ENCODE measurements at places on chromosomes 2 and 18.

GRCh38 chr18:47248604-47249313 lies 2.7 kb downstream of the SKOR2 start:
- DNase-seq, result no peak

- DNase-seq, result no peak
These were observed 791.3 kb upstream of the CHAC2 start for GRCh38 chr2:52976143-52976949.

GRCh38 chr2:108460345-108461037 lies 11.5 kb downstream of the GCC2 start:
- no peak for DNase-seq

- no peak for DNase-seq
These were observed 23.8 kb downstream of the GNLY start for GRCh38 chr2:85718009-85718391.

- DNase-seq, result no peak
These were observed 94.1 kb downstream of the ANKRD44 start for GRCh38 chr2:197216361-197216979.

- DNase-seq, result no peak
These were observed 55.9 kb upstream of the APCDD1 start for GRCh38 chr18:10398571-10398970.

- DNase-seq, result no peak
These were observed 14.8 kb upstream of the STEAP3 start for GRCh38 chr2:119208791-119209203.

DNA sequence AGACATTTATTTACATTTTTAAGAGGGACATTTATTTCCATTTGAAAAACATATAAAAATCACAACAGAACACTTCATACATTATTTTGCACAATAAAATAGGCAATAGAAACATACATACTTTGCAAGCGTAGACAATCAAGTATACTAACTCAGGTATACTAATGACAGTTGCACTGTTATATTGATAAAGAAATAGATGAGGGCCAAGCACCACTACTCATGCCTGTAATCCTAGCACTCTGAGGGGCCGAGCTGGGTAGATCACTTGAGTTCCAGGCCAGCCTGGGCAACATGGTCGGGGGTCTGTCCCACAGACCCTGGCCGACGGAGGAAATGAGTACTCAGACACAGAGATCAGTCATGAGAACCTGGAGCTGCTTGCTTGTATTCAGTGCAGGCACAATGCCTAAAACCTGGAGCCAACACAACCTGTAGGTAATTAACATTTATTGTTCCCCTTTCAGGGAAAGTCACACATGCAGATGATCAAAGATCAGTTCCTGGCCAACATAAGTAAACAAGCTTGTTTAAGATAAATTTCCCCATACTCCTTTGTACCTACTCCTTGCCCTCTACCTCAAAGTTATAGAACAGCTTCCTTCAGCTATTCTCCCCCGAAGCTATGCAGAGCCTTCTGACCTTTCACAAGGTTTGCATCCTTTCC lies 1960.2 kb downstream of the SUCLG1 start:
- DNase-seq, result no peak

GRCh38 chr2:152571048-152571766 lies 146.1 kb downstream of the PRPF40A start:
- no peak for DNase-seq

- DNase-seq, result no peak
These were observed 81.9 kb downstream of the TMEM131 start for GRCh38 chr2:97913846-97914245.

DNA sequence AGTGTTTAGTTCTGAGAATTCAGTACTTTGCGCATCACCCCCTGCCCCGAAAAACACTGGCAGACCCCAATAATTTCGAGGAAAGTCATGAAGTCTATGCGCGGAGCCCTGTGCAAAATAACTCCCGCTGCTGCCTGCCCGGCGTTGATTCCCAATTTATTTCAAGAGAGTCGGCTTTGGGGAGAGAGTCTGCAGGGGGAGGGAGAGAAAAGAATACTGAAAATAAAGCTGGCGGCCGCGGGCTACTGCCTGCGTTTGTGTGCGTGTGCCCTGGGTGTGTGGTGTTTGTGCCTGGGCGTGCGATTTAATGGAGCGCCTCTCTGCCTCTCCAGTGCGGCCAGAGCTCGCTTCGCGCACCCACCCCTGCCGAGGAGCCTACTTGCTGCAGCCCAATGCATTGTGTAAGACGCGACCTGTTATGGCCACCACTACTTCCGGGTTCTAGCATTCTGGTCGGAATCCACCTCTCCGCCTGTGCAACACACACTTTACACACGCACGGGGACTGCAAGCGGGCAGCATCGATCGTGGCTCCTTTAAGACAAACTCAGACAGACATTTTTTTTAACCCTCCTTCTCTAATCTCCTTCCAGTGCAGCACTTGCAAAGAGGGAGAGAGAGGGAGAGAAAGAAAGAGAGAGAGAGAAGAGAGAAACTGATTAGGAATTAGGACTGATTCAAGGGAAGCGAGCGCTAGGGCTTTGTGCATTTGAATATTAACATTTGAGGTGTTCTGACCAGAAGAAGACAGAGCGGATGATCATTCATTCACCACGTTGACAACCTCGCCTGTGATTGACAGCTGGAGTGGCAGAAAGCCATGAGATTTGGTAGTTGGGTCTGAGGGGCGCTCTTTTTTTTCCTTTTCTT lies at the start of gene MEIS1:
MEIS1 (plus strand) TSS at position 447 of the 870 bp plus-strand sequence. CDS start 732 bp downstream, outside the sequence.
- DNase-seq, result peak; percentile 97

- no peak for DNase-seq
These were observed 143.7 kb upstream of the RPRM start for GRCh38 chr2:153622285-153622684.

GRCh38 chr2:72084584-72084976 lies 63.1 kb downstream of the CYP26B1 start:
- no peak for DNase-seq

DNA sequence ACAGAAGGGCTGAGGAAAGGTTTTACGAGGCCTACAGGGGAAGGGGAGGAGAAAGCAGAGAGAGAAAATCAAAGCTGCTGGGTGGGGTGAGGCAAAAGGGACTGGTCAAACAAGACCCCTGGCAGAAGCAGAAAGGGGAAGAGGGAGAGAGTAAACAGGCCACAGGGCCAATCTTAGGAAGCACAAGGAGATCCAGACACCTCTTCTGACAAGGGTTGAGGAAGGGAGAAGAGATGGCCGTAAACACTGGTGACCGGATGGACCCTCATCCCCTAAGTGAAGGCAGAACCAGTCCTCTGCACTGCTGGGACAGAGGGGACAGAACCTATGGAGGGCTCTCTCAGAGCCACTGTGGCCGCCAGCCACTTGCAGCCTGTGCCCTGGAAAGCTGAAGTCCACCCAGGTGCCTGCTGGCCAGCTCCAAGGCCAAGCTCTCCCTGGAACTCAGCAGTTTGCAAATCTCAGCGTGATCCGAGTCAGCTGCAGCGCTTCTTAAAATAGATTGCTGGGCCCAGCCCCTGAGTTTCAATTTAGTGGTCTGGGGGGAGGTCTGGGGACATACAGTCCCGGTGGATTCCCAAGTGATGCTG lies 108.8 kb downstream of the TMEM163 start:
- no peak for DNase-seq

GRCh38 chr18:74633652-74634352 lies 36.1 kb downstream of the ZNF407 start:
- no peak for DNase-seq

DNA sequence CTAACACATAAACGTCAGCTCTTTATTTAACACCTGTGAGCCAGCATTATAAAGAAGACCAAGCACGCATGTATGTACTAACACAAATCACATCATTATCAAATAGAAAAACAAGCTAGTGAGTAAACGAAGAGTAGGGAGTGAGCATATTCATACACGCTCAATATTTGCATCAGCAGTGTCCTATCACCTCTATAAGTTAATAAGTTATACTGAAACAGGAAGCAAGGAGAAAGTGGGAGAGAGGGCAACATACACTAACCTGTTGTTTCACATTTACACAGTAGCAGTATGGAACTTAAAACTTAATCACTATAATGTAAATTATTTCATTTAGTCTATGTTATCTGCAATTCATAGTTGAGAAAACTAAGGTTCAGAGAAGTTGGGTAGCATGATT lies 321.5 kb upstream of the TANK start:
- no peak for DNase-seq

DNA sequence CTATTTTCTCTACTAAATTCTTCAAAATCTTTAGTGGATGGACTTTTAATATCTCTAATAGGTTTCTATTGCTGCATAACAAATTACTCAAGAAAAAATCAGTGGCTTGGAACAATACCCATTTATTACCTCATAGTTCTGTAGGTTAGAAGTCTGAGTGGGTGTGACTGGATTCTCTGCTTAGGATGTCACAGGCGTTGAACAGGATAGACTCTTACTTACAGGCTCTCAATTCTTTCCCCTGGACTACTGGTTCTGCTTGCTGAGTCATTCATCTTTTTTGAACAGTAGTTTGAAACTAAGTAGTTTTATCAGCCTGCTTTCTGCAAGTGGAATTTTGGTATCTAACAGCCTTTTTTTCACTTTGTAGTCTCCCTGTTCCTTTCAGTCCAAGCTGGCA lies 265.4 kb downstream of the ZNF385B start:
- DNase-seq, result peak; percentile 63

DNA sequence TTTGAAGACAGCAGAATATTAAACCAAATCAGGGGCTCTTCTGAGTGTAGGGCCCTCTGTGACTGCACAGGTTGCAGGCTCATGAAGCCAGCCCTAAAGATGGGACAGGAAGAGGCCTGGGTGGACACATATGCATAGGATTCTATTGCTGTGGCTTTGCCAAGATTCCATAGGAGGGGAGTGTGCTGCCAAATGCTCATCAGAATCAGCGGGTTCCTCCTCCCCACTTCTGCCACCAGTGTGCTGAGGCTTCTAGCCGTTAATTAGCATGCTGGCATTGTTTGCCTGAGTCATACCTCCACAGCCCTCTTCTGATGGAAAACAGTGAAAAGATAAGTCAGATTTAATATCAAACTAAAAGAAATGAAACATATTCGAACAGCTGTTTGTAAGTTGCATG lies 103.9 kb upstream of the TMEFF2 start:
- DNase-seq, result no peak

DNA sequence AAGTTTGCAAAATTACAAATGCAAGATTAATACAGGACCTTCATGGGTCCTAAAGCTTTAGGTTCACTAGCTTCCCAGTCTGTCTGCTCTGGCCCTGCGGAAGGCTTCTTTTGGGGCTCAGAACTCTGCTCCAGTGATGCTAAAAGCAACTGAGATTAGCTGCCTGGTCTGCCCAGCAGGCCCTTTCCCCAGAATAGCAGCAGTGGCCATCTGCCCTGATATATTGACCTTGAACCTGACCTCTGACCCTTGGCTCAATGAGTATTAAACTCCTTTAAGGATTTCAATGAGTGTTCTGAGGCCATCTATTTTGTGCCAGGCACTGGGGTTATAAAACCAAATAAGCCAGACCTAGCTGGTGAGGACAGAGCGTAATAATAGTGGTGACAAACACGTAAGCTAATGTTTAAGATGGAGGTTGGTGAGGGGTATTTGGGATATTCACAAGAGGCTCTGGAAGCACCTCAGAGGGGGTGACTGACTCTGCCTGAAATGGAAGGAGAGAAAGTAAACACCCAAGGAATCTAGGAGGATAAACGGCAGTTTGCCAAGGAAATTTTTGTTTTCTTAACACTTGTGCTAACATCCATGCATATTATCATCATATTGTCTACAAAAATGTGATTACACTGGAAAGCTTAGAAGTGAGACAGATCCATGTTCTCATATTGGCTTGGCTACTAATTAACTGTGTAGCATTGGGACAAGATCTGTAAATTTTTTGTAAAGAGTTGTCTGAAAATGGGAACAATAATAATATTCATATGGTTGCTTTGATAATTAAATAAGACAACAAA lies 50.4 kb upstream of the LCLAT1 start:
- no peak for DNase-seq

DNA sequence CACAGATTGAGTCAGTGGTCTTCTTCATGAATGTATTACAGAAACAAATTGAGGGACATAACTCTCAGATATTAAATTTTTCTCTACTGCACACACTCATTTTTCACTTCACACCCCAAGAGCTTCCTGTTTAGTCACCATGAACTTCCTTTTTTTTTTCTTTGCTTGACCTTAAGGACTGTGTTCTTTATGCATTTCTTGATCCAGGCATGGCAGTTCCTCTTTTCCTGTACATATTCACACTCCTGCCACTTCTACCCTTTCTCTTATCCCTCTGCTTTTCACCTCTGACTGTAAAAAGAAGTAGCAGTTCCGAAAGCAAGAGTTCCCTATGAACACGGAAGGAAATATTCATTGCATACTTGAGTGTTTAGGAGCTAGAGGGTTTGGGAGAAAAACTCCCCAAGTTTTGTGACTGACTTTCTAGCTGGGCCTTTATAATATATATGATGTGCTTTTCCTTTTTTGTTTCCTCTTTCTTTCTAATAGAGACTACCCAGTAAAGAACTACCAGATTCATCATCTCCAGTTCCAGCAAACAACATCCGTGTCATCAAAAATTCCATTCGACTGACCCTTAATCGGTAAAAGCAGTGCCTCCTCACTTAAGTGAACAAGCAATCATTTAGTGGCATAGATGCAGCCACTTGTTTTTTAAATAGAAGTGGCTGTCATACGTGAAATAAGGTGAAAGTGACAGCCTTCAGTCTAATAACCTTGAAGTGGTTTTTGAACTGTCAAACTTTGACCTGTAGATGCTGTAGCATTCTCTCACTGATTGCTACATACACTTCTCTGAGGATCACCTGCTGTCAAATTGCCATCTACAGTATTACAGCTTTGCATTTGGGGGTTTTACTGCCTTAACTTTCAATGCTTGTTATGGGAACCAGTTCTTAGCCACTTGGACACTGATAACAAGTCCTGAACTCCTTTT lies 40.8 kb downstream of the PAPOLG start:
- no peak for DNase-seq

GRCh38 chr2:198371921-198372543 lies 567.6 kb downstream of the PLCL1 start:
- peak; percentile 38 for DNase-seq

- no peak for DNase-seq
These were observed 804.5 kb downstream of the TDRD15 start for GRCh38 chr2:21928292-21928691.

GRCh38 chr2:3785220-3785889 lies 82.0 kb downstream of the DCDC2C start:
- no peak for DNase-seq

DNA sequence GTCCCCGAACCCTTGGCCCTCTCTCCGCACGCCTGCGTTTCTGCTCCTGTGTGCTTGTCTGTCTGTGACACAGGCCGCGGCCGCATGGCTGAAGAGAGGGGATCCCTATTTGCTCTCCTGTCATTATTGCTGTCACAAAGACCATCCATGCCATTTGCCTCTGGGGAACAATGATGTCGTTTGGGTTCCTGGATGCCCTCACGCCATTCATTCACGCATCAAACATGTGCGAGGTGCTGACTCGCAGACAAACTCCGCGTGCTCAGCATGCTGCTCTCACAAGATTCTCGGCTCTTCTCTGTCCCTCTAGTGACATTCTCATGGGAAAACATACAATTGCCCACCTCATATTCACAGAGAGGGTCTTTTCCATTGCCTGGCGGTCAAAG lies 67.8 kb downstream of the ASB1 start:
- DNase-seq, result no peak

GRCh38 chr2:98445683-98446581 lies 1.3 kb downstream of the INPP4A start:
- no peak for DNase-seq
